ENCODE measurements at places on chromosomes 7 and 10.

DNA sequence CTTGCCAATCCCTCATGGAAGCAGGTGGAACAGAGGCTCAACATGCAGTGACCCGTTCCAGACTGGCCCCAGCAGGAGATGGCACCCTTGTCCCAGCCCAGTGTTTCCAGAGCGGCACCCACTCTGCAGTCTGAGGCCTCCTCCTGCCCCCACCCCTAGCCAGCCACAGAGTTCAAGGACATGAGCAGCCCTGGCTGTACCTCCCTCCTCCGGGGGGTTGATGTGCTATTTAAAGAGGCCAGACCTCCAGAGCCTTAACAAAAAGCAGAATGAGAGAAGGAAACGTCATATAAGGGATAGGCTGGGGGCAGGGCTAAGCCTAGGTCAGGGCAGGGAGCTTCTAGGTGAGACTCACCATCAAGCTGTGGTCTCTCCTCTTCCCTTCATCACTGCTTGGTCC, 115.7 kb upstream of the NANOS1 start:
- no peak for DNase-seq

GRCh38 chr7:120041798-120042197, 231.2 kb upstream of the KCND2 start:
- no peak for DNase-seq

GRCh38 chr10:70258216-70258615, 25.0 kb upstream of the PPA1 start:
- DNase-seq = no peak

- no peak for DNase-seq
These were observed 1.5 kb downstream of the SCART1 start for GRCh38 chr10:133455196-133455595.

- DNase-seq = no peak
These were observed 316.0 kb downstream of the CXCL12 start for GRCh38 chr10:44068716-44069482.

- DNase-seq = no peak
These were observed 53.9 kb upstream of the LRGUK start for GRCh38 chr7:134073276-134073675.

GRCh38 chr10:93478873-93479272, 3.3 kb downstream of the MYOF start:
- DNase-seq = no peak

GRCh38 chr7:98641646-98642500, 24.8 kb downstream of the NPTX2 start:
- no peak for DNase-seq

DNA sequence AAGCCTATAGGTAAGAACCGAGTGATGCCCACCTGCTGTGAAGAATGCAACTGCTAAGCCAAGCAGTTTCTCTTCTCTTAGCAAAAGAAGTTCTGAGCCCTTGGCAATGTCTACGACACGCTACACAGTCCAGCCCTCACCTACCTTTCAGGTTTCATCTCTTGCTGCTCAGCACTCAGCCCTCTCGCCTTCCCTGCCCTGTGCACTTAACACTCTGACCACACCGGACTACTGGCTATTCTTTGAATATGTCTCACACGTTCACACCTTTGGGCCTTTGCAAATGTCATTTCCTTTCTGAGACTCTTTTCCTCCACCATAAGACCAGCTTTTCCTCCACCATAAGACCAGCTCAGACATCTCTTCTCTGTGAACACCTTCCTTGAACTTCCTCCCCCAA, 67.0 kb upstream of the ITGB1 start:
- no peak for DNase-seq

DNA sequence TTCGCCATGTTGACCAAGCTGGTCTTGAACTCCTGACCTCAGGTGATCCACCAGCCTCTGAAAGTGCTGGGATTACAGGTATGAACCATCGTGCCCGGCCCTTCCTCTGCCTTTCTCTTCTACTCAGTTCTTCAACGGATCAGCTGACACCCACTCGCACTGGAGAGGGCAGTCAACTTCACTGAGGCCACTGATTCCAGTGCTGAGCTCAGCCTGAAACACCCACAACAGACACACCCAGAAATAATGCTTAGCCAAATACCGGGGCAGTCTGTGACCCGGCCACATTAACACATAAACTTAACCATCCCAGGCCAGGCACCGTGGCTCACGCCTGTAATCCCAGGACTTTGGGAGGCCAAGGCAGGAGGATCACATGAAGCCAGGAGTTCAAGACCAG, 119.3 kb upstream of the CHST15 start:
- DNase-seq = no peak

- DNase-seq = no peak
These were observed 47.3 kb upstream of the CAPZA2 start for GRCh38 chr7:116815041-116815440.

DNA sequence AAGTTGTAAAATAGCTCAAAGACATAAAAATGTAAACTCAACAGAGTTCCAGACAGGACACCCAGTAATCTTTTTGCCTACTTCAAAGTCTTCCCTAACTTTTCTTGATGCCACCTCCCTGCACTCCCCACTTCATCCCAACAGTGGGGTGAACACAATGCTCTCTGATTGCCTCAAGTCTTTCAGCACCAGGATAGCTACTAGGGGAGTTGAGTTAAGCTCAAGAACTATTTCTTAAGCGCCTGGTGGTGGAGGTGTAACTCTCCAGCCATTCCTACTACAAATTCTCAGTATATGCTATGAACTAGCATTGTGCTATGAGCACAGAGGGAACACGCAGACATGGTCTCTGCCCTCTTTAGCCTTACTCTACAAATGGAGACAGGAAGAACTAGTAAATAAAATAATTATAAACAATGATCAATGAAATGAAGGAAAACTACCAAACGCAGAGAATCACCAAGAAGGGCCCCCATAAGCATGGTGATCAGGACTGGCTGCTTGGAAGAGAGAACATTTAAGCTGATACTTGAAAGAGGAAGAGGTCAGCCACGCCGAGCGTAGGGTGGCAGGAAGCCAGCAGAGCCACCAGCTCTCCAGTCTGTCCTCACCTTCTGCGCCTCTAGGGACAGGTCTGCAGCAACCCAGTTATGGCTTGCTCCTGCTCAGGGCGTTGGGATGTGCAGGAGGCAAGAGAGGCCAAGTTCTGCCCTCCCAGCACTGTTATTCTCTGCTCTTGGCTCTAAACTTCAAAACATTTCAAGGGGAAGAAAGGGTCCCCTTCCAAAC, 16.7 kb upstream of the FRA10AC1 start:
- no peak for DNase-seq
